Inflammatory macrophage treated with lipopolysaccharide for 1 hour (primary cell): ENCODE measurements at places on chromosomes 2 and 18.

- no peak for DNase-seq
Observed at GRCh38 chr18:45891806-45892205, 66.3 kb downstream of the SIGLEC15 start.

DNA sequence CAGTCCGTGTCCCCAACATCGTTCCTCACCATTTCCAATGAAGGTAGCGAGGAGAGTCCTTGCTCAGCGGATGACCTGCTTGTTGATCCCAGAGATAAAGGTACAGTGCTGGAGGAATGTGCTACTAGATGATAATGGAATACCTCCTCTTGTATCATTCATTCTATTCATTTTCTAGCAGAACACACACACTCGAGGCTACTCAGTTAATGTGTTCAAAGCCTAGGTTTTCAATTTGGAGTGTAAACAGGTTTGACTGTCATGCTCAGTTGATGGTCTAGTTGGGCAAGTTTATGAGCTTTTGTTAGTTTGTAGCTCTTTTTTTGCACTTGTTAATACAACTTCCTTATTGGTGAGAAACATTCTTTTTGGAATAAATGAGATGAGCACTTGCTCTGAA lies 114.2 kb downstream of the ICA1L start:
- no peak for DNase-seq

DNA sequence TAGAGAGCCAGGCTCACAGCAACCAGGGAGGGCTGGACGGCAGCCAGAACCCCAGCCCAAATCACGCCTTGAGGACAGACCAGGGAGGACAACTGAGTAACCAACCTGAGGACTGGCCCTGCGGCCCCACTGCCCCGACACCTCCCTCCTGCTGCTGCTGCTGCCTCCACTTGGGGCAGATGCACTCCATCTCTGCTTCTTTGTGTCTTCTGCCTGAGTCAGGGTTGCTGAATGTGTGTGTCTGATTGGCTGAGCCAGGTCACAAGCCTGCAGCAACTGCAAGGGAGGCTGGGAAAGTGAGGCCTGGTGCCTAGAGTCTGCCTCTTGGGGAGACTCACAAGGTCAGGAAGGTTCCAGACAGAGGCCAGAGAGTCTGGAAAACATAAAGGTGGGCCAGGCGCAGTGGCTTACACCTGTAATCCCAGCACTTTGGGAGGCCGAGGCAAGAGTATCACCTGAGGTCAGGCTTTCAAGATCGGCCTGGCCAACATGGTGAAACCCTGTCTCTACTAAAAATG lies 83.4 kb downstream of the ZFP36L2 start:
- DNase-seq, result no peak

- DNase-seq, result no peak
Observed at GRCh38 chr2:160425434-160426151, 68.0 kb downstream of the RBMS1 start.

GRCh38 chr2:44909831-44910230 lies 31.7 kb upstream of the SIX3 start:
- DNase-seq, result no peak

GRCh38 chr18:2908166-2908945 lies 61.5 kb downstream of the EMILIN2 start:
- DNase-seq, result no peak

- peak; percentile 85 for DNase-seq
Observed at GRCh38 chr2:231172025-231172424, 26.4 kb upstream of the ARMC9 start.

GRCh38 chr18:62187543-62188510 lies 772 bp downstream of the RELCH start:
- DNase-seq, result peak; percentile 23

GRCh38 chr2:178277741-178278197 lies 83.5 kb downstream of the OSBPL6 start:
- DNase-seq, result no peak

GRCh38 chr2:215365184-215365658 lies 53.4 kb downstream of the ATIC start:
- DNase-seq, result no peak

DNA sequence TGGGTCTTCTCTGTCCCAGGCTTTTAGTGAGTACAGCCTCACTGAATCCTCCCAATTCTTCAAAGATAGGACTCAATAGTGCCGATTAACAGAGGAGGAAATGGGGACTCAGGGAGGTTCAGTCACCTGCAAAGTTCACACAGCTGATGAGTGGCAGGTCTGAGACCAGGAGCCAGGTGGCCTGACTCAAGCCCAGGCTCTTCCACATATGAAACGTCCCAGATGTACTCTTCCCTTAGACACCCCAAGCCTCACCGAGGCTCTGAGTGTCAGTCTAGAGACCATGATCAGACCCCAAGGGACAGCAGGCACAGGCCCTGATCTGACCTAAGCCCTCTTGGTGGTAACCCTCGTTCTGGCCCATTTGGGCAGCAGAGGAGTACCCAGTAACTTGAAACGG lies 115.2 kb downstream of the INHBB start:
- no peak for DNase-seq

- no peak for DNase-seq
Observed at GRCh38 chr18:35283923-35284794, 5.9 kb downstream of the ZSCAN30 start.

GRCh38 chr2:67436221-67436620 lies 39.1 kb downstream of the ETAA1 start:
- DNase-seq, result no peak

DNA sequence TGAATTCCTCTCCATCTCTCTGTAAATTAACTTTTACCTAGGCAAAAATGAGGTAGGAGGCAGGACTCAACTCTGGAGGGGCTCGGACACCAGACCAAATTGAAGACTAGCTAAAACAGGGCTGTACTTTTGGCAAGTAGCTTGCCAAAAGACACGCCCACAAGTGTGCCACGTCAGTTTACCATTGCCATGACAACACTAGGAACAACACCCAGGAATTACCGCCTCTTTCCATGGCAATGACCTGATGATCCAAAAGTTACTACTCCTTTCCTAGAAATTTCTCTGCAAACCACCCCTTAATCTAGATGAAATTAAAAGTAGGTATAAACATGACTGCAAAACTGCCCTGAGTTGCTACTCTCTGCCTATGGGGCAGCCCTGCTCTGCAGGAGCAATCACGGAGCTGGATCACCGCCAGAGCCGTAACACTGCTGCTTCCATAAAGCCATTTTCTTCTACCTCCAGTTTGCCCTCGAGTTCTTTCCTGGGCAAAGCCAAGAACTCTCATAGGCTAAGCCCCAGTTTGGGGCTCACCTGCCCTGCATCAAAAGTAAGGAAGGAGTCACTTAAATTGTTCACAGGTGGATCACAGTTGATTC lies 66.0 kb upstream of the FAM136A start:
- DNase-seq, result no peak

- no peak for DNase-seq
Observed at GRCh38 chr2:66496670-66497420, 61.9 kb downstream of the MEIS1 start.

GRCh38 chr2:3051266-3051665 lies 326.4 kb downstream of the EIPR1 start:
- DNase-seq, result no peak

DNA sequence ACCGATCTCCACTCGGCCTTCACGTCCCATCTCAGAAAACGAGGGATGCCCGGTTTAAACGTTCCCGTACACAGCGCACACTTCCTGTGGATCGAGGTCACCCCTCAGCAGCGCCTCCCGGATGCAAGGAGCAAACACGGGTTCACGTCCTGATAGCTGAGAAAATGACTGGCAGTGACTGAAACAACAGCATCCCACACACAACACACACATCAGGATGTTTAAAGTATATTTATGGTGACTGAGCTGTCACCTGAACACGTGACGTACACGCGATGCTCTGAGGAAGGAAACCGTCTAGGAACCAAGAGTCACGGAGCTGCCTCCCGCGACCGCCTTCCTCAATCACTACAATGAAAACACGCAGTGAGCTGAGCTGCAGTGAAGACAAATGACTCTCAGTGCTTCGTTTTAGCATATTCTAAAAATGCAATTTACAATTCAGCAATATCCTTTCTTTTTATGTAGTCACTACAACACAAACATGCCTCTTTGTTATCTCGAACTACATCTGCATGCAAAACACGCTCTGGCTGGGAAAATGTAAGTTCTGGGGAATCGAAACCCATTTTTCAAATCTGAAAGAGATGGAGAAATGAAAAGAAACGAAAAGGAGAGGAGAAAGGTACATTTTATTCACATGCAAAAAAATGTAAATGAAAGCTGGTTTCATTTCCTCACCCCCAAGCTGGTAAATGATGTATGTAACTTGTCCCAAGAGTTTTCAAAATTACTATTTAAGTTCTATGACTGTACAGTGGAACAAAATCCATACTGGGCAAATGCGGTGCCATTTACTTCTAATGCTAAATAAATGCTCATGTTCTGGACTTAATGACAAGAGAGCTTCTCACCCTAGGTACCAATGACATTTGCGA lies 19.8 kb downstream of the HDAC4 start:
- peak; percentile 68 for DNase-seq
